ENCODE measurements at places on chromosomes 1 and 21. TPM values are rescaled to one million over a fixed set of nuclear protein-coding genes. Genes with fewer than 3 reads are reported as not detected.
A peak's percentile ranks its signal among the peaks of the same experiment; 100 is the strongest.

DNA sequence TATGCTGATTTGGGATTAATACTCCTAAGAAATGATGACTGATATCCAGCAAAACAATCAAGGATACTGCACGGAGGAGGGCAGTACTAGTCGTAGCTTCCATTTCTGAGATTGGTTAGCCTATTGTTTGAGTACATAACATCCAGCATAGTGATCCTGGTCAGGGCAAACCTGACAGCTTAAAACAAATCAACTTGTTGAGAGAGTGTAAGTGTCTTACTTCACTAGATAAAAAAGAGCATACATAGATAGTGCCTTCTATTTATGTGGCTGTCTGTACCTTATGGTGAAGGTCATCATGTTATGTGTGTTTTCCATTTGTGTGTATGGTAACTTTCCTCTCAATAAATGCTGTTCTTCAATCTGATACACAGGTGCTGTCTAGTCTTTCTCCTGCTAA is 228.4 kb downstream of the PTGER3 start:
- no peak for DNase-seq

GRCh38 chr21:42247716-42248115 is 28.8 kb downstream of the ABCG1 start:
- no peak for DNase-seq

GRCh38 chr1:52002038-52002917 is 11.8 kb upstream of the RAB3B start:
- DNase-seq, result peak; percentile 74

- DNase-seq, result peak; percentile 60
Measured at GRCh38 chr1:214135886-214136285, 145.1 kb upstream of the SMYD2 start.

- no peak for DNase-seq
Measured at GRCh38 chr1:234734412-234734835, 124.4 kb upstream of the IRF2BP2 start.

ATAD3B gene
- total RNA-seq, result 63.0 TPM

GRCh38 chr1:107344268-107344760 is 203.5 kb downstream of the NTNG1 start:
- DNase-seq, result no peak

- no peak for DNase-seq
Measured at GRCh38 chr21:20685475-20685874, 312.7 kb upstream of the NCAM2 start.

- no peak for DNase-seq
Measured at GRCh38 chr1:245651093-245651492, 496.3 kb downstream of the KIF26B start.

DNA sequence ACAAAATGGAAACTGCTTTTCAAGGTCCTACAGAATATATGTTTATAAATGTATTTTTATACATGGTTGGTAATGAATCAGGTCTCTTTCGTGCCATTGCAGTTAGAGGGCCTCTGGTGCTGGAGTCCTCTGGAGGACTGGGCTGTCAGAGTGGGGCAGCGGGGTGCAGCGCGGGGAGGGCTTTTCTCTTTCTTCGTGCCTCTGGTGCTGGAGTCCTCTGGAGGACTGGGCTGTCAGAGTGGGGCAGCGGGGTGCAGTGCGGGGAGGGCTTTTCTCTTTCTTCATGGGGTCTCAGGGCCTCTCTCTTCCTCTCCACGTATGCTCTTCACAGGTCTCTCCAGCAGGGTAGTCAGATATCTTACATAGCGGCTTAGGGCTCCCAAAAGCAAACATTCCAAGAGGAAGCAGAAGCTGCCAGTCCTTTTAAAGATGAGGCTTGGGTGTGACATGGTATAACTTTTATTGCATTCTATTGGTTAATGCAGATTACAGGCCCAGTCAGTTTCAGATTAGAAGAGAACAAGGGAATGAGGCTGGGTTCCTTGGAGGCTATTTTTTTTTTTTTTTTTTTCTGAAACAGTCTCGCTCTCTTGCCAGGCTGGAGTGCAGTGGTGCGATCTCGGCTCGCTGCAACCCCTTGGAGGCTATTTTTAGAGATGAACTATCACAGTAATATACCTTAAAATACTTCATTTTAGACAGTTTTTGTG is 13.1 kb downstream of the SDCCAG8 start:
- DNase-seq, result peak; percentile 72

AGBL4 gene
- not detected for total RNA-seq

UBXN10 gene
- 0.09 TPM for total RNA-seq

- peak; percentile 65 for DNase-seq
Measured at GRCh38 chr1:209349363-209350308, 233.9 kb upstream of the CAMK1G start.

DNA sequence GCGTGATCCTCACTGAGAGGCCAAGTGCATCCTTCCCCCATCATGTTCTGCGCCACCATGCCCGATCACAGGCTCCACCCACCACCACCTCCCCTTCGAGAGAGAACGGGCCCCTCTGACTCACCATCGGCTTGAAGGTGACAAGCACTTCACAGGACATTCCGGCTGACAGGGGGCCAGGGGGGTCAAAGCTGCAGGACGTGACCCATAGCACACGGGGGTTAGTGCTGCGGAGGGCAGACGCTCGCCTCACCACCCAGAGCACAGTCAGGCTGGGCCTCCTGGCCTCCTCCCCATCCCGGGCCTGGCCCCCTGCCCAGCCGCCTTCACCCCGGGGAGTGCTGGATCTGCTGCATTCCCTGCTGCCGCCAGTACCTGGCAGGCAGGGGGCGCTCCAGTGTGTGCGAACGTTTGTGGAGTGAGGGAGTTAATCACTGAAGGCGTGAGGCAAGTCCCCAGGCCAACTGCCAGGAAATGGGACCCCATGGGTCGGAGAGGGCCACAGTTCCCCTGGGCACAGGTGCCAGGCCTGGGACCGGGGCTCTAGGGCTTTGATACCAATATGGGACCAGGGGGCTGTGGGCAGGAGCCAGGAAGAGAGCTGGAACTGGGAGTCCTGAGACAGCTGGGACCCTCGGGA is 40.9 kb upstream of the TMEM52 start:
- DNase-seq, result peak; percentile 37

DNA sequence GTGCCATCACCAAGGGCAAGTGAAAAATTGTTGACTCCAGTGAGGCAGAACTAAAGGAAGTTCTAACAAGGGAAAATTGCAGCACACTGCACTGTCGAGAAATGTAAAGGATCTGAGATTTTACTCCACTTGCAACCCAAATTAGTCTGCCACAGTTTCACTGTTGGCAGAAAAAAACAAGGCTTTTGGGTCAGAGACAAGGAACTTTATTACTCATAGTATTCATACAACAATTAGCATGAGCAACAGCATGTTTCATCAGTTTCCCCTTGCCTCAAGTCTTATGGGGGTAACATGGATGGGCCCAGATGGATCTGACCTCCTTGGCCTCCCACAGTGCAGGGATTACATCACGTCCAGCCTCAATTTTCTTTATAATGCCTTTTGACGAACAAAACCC is 125.3 kb downstream of the LTN1 start:
- no peak for DNase-seq

Data from astrocyte (in vitro differentiated cells and primary cell).